Hippocampal formation (tissue), 2 donors: ENCODE measurements at places on chromosomes 16 and 17.

DNA sequence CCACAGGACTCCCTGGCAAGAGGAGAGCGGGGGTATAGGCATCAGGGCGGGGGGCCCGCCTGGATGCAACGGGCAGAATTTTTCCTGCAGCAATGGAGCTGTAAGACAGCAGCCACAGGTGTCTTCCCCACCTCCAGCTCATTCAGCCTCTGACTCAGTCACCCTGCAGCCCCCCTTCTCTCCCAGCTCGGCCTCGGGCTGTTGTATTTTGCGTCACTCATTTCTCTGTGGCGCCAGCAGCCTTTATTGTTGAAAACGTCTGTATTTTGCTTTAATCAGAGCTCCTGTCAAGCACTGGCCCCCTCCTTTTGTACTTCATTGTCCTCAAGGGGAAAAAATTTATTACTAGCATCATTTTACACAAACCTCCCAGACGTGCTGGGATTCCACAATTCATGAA lies 117.7 kb downstream of the WSCD1 start:
- DNase-seq: no peak

DNA sequence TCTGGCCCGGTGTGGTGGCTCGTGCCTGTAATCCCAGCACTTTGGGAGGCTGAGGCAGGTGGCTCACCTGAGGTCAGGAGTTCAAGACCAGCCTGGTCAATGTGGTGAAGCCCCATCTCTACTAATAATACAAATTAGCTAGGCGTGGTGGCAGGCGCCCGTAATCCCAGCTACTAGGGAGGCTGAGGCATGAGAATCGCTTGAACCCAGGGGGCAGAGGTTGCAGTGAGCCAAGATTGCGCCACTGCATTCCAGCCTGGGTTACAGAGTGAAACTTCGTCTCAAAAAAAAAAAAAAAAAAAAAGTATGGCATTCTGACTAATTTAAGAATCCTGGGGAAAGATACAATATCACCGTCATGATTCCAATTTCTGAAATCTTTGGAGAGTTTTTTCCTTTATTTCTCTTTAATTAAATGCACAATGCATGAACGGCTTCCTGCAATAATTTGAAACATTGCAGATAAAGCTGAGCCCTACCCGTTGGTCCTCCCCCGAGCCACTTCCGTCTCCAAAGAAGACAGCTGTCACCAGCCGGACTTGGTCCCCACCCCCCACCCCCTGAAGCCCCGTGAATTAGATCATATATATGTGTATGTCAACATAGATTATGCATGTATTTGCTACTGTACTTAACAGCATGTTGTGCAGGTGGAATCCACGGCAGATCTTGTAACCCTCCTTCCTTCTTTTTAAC lies 142.6 kb upstream of the PLCG2 start:
- DNase-seq: no peak

- DNase-seq: no peak
Observed at GRCh38 chr17:77388384-77389306, 247.9 kb downstream of the SEC14L1 start.

GRCh38 chr16:88861359-88861758 lies 4.4 kb downstream of the TRAPPC2L start:
- no peak for DNase-seq

DNA sequence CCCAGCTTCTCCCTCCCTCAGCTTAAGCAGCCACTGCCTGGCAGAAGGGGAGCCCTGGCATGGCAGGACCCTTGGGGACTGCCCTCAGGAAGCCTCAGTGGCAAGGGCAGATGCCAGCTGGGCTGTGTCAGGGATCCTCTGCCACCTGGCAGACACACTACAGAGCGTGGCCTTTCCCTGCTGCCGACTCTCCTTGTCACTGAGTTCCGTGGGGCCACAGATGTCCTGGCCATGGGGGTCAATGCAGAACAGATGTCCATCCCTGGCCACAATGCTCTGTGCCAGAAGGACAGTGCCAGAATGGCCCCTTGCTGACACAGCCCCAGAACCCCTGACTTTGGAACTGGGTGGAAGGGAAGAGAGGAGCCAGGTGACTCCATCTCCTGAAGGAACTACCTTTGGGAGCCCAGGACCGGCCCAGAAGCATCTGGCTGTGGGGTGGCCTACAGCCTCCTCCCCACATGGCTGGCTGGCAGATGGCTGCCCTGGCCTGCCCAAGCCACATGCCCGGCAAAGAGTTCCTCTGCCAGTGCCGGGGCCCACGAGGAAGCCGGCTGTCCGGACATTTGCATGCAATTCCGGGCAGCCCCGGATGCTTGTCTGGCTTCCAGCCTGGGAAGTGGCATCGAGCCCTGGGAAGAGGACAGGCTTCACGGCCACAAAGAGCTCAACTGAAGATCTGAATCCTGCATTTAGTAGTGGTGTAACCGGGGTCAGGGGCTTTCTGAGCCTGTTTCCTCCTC lies 24.1 kb downstream of the NPTX1 start:
- DNase-seq: no peak

- DNase-seq: peak; percentile 45
Observed at GRCh38 chr16:67246081-67246755, 1.1 kb downstream of the FHOD1 start.

DNA sequence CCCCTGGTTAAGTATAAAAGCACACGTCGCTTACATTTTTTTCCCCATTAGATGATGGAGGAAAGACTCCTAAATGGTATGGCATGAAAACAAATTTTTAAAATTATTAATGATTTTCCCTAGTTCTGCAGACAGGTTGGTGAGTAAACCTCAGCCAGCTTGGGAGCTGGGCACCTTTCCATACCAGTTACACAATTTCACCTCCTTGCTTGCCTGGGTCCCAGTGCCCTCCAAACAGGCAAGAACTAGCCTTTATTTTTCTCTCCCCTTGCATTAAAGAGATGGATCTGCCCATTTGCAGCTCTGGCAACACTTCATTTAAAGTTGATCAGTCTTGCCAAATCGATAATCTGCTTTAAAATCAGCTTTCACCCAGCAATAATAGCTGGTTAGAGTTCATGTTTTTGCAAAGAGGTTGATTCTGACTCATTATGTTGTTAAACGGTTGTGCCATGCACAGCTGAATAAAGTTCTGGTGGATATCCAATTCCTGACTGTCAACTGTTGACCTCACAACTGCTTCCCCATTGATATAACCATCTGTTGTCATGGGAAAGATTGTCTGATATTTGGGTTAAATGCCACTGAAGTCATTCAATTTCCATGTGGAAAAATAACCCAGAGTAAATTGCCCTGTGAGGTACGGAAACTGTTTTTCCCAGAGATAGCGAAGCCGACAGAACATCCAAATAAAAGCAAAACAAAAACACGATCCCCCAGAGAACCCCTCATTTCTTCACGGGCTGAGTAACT lies 1.3 kb downstream of the C17orf58 start:
- DNase-seq: peak; percentile 39
